ENCODE measurements at places on chromosomes 2 and 18.

GRCh38 chr2:43075054-43075593, 151.3 kb downstream of the ZFP36L2 start:
- DNase-seq: no peak

DNA sequence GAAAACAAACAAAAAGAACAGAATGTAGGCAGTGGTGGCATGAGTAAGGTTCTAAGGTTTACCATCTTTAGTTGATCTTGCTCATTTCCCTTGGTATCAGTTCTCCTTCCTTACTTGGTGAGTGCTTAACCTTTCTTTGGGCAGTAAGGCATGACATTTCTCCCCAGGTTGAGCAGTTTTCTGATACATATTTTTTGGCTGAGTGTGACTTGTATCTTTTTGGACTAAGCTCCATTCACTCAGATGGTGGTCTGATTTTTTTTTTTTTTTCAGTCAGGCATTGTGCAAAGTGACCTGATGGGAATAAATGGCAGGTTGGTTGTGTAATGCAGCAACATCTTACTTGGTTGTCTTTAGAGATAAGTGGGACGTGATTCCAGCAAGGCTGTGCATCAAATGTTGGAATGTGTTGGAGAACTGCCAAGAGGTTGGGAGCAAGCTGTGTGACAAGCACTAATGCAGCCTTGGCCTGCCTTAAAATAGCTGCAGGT, 15.1 kb downstream of the SPTBN1 start:
- DNase-seq: no peak

DNA sequence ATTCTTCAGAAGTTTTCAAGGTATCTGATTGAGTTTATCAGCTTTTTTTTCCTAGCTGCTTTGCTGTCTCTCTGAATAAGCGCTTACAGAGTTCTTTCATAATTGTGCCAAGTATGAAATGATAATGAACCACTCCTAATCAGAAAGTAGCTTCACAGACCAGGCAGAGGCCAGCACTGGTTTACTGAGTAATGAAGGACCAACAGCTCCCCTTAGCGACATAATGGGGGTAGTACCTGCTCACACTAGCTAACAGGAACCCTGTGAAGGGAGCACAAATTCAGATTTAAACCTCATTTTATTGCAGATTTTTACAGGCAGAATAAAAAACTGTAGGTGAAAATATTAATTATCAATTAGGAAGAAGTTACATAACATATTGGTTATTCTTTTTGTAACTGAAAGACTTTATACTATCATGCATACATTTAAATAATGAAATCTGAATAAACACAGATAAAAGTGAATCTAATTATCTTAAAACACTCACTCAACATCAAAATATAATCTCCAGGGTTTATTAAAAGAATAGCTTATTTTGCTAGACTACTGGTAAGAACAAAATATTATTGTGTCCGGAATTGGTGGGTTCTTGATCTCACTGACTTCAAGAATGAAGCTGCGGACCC, 53.7 kb upstream of the LRRC30 start:
- DNase-seq: peak; percentile 46

GRCh38 chr18:46574000-46574742, 82.8 kb downstream of the LOXHD1 start:
- no peak for DNase-seq

DNA sequence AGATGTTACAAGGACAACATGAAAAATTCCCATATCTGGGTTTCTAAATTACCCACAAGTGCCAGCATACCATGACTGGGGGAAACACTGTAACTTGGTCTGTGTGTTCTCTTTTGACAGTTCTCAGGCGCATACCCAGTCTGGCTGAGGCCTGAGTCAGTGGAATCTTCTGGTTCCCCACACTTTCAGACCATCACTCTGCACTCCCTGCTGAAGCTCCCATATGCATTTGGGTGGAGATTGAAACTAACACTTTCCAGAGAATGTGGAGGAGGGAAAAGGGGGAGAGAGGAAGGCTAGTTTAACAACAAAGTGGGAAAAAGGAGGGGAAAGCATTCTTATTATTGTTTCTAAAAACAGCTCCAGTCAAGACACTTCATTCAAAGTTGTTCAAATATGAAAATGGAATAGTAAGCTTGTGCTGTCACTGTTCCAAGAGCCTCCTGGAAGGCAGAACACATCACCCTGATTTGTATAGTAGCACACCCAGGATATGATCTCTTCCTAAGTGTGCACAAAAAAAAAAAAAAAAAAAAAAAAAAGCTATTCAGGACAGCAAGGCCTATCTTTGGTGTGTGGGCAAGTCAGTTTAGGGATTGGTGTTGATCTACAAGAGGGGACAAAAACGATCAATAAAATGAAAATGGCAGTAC, 48.1 kb upstream of the CTIF start:
- DNase-seq: no peak

GRCh38 chr18:3223356-3223755, 3.6 kb upstream of the MYOM1 start:
- DNase-seq: no peak

- DNase-seq: peak; percentile 69
These were observed 509 bp upstream of the CYS1 start for GRCh38 chr2:10080536-10081304.

DNA sequence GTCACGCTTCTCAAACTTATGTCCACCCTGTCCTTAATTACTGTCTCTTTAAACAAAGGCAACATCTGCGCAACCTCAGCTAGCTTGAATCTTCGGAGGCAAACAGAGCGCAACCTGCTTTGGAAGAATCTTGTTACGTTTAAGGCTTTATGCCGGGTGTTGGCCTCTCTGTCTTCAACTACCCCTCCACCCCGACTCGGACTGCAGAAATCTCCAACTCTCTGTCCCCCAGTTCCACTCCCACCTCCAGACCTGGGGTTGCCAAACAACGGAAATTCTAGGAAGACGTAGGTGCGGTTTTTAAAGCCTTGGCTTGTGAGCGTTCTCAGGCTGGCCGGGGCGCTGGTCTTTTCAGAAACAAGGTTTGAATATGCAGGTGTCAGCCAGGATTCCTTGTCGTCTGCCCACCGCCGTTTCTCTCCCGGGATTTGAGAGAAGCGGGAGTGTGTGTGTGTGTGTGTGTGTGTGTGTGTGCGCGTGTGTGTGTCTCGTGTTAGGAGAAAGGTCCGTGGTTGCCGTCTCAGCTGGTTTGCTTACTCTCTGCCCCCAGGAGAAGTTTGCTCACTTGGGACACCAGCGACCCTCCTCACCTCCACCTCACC, 1.1 kb upstream of the ONECUT2 start:
- DNase-seq: no peak

DNA sequence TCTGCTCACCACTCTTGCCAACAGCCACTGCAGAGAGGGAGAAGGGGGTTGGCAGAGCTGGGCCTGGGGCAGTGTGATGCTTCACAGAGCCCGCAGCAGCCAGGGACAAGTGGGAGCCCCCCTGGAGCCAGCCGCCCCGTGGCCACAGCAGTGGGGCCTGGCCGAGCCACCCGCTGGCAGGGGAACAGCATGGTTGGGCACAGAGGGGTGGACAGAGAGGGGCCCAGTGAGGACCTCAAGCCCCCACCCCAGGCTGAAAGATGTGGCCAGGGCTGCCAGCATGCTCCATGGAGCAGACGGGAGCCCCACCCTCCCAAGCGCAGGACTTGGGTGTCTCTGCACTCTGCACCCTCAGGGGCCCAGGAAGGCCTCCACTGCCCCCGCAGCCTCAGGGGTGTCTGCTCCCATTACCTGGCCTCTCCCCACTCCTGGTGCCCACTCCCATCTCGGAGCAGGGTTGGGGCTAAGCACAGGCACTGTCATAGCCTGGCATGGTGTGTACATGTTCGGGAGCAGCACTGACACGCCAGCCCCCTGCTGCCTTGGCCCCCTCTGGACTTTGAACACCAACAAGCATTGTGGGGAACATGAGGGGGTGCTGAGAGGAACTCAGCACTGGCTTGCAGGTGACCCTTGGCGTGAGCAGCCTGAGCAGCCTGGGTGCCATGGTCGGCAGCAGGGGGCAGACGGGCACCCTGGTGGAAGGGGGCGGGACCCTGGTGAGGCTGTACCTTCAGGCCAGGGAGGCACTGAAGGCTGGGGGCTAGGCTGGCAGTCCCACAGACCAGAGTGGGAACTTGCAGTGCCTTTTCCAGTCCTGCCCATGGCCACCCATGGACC, 279.6 kb upstream of the CYP26B1 start:
- DNase-seq: no peak

- no peak for DNase-seq
These were observed 825.5 kb upstream of the ACVR2A start for GRCh38 chr2:147019311-147019710.

DNA sequence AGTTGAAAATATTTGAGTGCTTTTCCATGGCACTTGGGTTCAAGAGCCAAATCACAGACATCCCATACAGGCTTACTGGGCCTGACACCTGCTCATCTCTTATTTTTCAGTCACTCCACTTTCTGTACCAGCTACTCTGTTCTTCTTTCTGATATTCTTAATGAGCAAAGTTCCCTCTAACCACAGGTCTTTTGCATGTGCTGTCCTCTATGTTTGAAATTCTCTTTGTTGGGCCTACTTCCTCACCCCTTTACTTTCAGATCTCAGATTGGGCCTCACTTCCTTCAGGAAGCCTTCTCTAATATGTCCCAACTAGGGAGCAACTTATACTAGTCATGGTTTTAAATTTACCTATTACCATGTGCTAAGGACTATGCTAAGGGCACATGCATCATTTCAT, 81.8 kb upstream of the RBMS1 start:
- no peak for DNase-seq

- no peak for DNase-seq
These were observed 857 bp downstream of the DYM start for GRCh38 chr18:49459404-49460171.

GRCh38 chr2:201909961-201910361, 103.6 kb downstream of the CDK15 start:
- peak; percentile 34 for DNase-seq

DNA sequence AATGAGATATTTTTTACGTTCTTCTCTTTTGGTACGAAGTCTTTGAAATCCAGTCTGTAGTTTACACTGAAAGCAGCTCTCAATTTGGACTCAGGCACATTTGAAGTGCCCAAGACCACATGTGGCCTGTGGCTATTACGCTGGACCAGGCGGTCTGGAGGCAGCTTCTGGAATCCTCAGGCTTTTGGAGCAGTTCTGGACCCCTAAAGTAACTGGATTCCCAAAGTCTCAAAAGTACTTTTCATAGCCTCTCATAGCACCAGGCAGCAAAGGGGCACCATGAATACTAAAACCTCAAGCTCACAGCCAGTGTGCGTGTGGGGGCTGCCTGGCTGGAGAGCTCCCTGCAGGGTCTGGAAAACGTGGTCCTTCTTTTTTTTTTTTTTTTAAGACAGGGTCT, 119.0 kb downstream of the SMAD7 start:
- DNase-seq: no peak

Measured in Jurkat, Clone E6-1 (cell line).